ENCODE measurements at places on chromosomes 7 and 10.
A peak's percentile ranks its signal among the peaks of the same experiment; 100 is the strongest.

GRCh38 chr10:50439187-50439586 is 184.6 kb downstream of the SGMS1 start:
- no peak for DNase-seq

DNA sequence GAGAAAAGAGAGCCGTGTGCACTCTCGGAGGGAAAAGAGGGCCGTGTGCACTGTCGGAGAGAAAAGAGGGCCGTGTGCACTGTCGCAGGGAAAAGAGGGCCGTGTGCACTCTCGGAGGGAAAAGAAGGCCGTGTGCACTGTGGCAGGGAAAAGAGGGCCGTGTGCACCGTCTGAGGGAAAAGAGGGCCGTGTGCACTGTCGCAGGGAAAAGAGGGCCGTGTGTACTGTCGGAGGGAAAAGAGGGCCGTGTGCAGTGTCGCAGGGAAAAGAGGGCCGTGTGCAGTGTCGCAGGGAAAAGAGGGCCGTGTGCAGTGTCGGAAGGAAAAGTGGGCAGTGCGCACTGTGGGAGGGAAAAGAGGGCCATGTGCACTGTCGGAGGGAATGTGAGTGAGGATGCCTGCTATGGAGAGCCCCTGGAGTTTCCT is 188.7 kb downstream of the DNAJB6 start:
- DNase-seq = no peak

GRCh38 chr7:19336836-19337383 is 191.7 kb upstream of the FERD3L start:
- DNase-seq = no peak

DNA sequence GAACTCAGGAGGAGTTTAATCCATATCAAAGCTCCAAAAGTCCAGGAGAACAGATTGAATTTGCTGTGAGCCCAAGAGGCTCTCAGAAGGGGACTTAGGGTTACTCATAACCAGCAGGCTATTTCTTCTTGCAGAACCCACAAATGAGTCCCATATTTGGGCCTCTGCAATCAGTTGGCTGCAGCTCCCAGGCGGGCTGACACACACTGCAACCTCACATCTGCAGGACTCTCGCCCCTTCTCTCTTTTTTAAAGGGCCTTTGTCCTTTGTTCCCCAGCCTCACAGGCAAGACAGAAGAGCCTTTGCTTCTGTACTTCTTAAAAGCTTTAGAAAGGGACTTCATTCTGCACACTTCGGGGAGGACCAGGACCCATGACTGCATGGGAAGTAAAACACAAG is 26.7 kb downstream of the CREB3L2 start:
- DNase-seq = peak; percentile 85

DNA sequence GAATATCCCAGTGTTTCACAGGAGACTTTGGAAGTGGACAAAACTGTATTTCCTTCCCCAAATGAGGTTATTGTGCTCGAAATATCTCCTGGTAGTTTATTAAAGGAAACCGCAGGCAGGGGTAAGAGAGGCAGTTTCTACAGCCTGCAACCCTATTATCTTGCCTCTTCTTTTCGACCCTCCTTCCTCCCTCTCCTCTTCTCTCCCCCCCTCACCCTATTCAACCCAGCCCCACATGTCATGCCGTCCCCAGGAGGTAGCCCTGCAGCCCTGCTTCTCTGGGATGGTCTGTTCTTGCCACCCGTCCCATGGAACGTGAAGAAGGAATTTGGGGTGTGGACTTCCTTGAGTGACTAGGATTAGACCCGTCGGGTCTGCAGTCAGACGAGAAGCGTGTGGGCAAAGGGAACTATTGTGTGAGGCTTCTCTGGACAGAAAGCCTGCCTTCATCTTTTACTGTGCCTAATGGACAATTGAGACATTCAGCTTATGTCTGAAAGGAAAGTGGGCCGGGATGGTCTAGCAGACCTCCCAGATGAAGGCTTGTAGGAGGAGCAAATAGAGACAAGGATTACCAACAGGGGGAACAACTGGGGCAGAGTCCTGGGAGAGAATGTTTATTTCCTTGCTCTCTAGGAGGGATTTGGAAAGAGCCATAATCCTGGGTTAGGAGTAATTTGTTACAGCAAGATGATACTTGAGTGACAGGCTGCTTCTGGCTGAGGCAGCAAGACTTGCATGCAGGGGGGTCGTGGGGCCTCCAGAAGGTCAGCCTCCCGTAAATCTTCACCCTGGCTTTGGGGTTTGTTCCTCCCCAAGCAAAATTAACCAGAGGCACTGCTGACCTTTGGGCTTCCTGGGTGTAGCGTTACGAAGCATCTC is 77.8 kb downstream of the TCF7L2 start:
- DNase-seq = peak; percentile 38

DNA sequence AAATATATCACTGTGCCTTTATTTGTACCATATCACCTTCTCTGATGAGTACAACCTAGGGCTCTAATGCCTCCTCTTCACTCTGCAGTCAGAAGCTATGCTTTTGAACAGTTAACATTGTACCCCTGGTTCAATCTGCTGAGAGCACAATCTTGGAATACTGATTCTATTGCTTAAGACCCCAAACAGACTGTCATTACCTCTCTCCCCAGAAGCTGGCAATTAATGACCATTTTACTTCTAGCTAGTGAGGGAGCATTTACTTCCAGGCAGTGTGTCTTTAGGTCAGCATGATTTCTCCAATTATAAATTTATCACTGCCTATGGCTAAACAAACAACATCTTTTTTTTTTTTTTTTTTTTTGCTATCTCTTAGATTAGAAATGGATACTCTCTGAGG is 36.0 kb upstream of the SPOCK2 start:
- DNase-seq = no peak

DNA sequence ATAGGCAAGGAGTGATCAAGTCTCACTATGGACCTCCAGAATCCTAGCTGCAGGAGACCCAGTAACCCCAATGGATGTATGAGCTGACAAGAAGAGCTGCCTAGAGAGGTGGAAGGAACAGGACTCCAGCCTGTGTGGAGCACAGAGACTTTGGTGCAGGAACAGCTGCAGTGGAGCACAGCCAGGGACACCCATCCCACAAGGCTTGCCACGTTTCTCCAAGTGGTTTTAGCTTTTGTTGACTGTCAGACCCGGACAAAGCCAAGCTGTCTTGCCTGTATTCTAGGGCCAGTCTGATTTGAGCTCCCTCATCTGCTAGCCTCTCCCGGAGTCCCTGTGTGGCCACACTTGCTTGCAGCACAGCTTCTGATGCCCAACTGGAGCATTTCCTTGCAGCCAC is 224.7 kb downstream of the CHRM2 start:
- no peak for DNase-seq

GRCh38 chr7:151745706-151746105 is 131.2 kb downstream of the PRKAG2 start:
- no peak for DNase-seq

- DNase-seq = no peak
These were observed 63.2 kb downstream of the MKI67 start for GRCh38 chr10:128062881-128063563.

DNA sequence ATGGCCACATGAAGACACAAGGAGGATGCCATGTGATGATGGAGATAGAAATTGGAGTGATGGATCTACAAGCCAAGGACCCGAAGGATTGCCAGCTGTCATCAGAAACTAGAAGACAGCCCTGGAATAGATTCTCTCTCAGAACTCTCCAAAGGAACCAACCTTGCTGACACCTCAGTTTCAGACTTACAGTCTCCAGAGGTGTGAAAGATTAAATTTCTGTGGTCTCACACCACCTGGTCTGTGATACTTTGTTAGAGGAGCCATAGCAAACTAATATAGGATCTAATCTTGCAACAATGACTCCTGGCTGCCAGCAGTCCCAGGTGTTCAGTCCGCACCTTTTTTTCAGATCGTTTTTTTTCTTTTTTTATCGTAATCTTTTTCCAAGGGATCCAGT is 647.3 kb upstream of the GHITM start:
- no peak for DNase-seq

GRCh38 chr7:134465491-134465890 is 6.6 kb upstream of the AKR1B1 start:
- DNase-seq = no peak

DNA sequence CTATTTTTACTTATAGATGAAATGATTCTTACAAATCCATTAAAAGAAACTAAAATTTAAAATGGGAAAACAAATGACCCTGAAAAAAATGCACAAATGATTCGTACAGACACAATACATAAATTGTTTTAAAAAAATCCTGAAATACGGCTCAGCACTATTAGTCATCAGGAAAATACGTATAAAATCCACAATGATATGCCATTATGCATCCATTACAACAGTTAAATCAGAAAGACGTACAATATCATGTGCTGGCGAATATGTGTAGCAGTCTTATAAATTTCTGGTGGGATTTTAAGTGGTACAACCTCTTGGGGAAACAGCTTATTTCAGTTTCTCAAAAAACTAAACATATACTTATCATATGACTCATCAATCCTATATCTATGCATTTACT is 600.1 kb upstream of the STEAP1 start:
- DNase-seq = no peak

GRCh38 chr10:4214908-4215307 is 429.9 kb upstream of the KLF6 start:
- DNase-seq = peak; percentile 18

GRCh38 chr10:3757638-3758490 is 27.1 kb downstream of the KLF6 start:
- DNase-seq = no peak

Data from adipocyte (in vitro differentiated cells).